Transverse colon (tissue), 4 donors: ENCODE measurements at places on chromosomes 7 and 10. TPM values are rescaled to one million over a fixed set of nuclear protein-coding genes. Genes with fewer than 3 reads are reported as not detected.

The RABGEF1 gene
- total RNA-seq = 31.8 TPM

The FRMD4A gene
- total RNA-seq = 4.0 TPM

The SLC16A12 gene
- not detected for total RNA-seq

The GPR15LG gene
- 197 TPM for total RNA-seq

The GDF2 gene
- not detected for total RNA-seq

The SPOCK2 gene
- 6.0 TPM for total RNA-seq

The NPFFR1 gene
- not detected for total RNA-seq

The NXPH1 gene
- not detected for total RNA-seq

DNA sequence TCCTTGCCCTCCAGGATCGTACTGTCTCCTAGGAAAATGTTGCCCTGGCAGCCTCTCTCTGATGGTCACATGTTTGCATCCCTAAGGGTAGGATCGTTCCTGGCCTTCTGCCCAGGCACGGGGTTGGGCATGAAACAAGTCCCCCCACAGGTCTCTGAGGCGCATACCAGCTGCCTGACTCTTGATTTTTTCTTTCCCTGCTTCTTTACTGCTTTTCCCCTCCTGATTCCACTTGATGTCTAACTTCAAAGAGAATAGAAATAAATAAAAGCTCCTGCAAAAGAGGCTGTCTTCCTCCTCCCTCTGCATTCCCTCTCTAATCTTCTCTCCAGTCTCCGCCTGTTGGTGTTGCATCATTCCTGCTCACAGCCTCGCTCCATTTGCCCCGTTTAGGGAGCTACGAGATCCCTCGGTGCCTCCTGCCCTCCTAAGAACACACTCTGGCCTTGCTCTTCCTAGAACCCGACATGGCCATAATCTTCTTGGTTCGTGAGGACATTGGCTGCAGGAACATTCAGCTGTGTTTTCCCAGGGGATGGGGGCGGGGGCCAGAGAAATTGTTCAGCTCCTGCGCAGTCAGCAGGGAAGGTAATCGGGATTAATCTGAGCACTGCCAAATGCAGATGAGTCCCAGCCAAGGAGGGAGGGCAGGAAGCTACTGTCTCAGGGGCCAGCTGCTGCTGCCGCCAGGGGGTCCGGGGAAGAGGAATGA lies 26.0 kb downstream of the LEP start:
- peak; percentile 43 for DNase-seq

DNA sequence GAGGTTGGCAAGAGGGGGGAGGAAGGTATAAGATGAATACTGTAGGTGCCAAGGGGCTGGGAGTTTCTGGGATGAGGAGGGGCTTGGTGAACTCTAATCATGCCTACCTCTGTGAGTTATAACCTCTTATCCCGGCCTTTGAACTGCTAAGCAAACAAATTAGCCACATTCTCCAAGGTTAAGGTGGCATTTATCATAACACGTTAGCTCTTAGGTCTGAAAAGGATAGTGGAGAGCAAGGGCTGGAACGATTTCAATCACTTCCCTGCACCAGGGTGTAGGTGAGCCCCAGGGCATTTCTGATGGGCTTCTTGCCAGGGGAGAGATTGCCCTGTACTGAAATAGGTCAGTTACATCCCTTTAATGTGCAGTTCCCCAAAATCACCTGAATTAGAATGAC lies 28.6 kb upstream of the DMBT1 start:
- peak; percentile 55 for DNase-seq

DNA sequence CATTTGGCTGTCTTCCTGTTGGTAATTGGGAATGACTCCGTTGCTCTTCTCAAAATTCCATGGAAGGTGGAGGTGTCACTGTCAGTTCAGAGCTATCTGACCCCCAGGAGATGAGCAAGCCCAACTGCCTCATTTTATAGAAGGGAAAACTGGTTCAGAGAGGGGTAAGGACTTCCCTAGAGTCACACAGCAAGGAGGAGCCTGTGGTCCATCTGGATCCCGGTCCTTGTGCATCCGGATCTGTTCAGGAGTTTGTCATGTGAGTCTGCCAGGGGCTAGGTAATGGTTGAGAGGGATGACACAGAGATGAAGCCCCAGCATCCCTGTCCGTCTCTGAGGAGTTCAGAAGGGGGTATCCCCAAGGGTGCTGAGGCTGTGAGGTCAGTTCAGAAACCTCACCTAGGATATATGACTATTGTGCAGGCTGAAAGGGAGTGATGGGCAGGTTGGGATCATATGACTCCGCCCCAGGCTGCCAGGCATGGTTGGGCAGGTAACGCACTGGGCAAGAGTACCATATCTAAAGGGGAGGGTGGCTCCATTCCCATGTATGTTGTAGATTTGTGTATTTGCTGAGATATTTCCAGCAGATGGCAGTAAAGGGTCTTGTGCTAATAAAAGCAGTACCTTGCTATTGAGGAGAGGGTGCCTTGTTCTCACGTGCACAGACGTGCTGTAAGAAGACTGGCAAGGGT lies 16.0 kb upstream of the SLC29A3 start:
- no peak for DNase-seq

DNA sequence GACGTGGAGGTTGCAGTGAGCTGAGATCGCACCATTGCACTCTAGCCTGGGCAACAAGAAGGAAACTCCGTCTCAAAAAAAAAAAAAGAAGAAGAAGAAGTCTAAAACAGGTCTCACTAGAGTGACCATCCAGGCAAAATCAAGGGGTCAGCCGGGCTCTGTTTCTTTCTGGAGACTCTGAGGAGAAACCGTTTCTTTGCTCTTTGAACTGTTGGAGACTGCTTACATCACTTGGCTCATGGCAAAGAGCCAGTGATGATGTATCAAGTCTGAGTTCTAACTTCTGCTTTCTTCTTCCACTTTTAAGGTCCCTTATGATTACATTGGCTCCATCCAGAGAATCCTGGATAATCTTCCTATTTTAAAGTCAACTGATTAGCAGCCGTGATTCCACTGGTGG lies 306.8 kb downstream of the WDR11 start:
- peak; percentile 56 for DNase-seq

DNA sequence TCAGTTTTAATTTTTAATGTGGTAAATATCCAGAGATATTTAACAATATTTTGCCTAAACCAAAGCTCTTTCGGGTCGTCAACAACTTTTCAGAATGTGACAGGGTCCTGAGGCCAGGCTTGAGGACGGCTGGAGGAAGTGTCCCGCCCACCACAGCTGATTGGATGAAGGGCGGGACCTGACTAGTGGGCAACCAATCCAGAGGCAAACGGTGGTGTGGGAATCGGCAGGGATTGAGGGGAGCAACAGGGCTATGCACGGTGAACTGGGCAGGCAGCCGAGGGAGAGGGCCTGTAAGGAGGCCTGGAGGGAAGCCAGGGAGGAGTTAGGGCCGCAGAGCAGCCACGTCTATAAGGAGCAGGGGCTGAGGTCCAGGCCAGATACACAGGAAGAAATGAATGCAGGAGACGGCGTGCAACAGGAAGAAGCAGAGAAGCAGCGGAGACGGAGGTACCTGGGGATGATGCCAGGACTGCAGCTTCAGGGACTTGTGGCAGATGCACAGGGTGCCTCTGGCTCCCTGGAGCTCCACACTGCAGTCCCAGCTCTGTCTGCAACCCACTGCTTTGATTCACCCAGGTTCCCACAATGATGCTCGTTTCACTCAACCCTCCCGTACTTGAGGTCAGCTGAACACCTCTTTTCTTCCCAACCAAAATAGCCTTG lies 46.1 kb upstream of the ZMIZ1 start:
- DNase-seq = peak; percentile 28

- no peak for DNase-seq
Measured at GRCh38 chr7:95520136-95520535, 34.4 kb downstream of the ASB4 start.

- no peak for DNase-seq
Measured at GRCh38 chr7:37690206-37690605, 6.6 kb downstream of the GPR141 start.

DNA sequence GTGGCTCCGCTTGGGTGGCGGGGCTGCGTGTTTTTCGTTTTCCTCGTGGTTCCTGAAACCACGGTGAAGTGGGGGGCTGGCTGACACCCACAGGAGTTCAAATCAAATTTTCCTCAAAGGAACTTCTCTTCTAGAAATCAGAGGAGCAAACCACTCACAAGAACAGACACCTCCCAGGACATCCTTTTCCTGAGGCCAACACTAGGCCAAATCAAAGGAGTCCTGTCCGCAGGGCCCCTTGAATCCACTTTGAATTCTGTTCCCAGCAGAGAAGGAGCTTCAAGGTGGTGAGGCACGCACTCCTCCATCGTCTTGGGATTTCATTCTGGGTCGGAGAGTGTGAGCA lies 29.9 kb upstream of the ZNF273 start:
- DNase-seq = no peak

GRCh38 chr7:121302214-121302745 lies 26.5 kb upstream of the WNT16 start:
- no peak for DNase-seq

GRCh38 chr7:43851805-43852204 lies 17.5 kb downstream of the MRPS24 start:
- no peak for DNase-seq

GRCh38 chr7:130907439-130907838 lies 173.4 kb upstream of the KLF14 start:
- no peak for DNase-seq

DNA sequence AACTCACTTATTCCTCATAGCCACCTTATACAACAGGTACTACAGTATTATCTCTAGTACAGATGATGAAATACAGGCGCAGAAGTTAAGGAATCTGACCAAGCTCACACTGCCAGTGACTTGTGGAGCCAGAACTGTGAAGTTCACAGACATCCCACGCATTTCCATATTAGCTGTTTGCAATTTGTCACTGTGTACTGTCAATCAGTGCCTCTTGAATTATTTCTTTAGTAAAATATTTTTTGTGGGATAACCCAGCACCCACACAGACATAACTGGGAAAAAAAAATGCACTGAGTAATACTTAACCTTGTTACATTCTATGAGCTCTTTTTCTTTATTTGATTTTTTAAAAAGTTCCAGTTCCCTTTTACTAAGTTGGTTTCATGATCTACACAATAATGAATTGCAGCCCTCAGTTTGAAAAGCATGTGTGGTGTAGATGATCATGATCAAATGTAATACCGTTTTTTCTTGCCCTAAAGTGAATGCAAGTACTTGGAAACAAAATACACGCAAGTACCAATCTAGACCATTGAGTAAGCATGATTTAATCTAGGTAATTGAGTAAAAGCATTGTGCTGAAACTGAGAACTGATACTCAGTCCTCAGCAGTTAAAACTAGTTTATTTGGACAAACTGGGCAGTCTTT lies 14.1 kb downstream of the CUL1 start:
- no peak for DNase-seq

DNA sequence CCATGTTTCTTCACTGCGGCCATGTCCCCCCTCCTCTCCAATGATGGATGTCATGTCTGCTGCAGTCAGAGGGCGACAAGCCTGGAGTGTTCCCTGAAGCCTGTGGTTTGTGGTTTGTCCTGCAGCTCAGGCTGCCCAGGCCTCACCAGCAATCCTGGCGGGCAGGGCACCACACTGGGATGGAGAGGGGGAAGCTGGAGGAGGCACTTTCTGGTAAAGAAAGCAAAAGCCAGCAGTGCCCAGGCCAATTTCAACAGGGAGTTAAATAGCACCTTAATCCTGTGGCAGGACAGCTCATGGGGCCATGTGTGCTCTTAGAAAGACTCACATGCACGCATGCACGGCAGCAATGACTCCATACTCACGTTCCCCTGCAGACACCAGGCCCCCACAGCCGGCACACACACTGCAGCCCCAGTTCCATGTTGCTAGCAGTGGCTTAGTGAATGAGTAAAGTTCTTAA lies 158.3 kb downstream of the EGFR start:
- DNase-seq = no peak

- no peak for DNase-seq
Measured at GRCh38 chr10:15518250-15518649, 147.2 kb upstream of the FAM171A1 start.

- DNase-seq = no peak
Measured at GRCh38 chr7:78041423-78041822, 242.8 kb downstream of the PHTF2 start.

- no peak for DNase-seq
Measured at GRCh38 chr7:94030634-94031033, 26.5 kb upstream of the BET1 start.

DNA sequence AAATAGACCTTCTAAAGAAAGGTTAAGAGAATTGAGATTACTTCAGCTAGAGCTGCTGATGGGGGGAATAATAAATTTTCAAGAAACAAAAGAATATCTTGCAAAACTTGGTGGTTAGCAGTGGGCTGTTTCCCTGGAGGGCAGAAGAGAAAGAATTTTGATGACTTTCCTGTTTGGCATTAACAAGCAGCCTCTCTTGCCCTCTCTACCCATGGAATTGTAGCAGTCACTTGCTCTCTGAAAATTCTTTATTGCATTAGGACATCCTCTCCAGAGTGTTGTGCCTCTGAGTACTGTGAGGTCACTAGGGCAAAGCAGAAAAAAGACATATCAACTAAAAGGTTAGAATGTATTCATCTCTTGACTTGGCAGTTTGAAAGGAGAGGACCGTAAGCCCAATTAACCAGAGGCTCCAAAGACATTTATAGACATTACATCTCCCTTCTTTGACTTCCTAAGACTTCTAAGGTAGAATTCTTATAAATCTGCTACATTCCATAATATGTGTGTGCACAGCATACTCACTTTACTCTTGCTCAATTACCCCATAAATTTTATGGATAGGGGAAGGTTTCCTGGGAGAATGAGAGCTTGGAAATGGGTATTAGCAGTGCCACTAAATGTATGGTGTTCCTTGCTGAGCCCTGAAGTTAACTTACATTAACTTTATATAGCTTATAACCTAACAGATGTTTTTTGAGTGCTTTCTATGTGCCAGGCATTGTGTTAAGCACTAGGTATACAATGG lies 215.3 kb downstream of the KIF20B start:
- DNase-seq = no peak

DNA sequence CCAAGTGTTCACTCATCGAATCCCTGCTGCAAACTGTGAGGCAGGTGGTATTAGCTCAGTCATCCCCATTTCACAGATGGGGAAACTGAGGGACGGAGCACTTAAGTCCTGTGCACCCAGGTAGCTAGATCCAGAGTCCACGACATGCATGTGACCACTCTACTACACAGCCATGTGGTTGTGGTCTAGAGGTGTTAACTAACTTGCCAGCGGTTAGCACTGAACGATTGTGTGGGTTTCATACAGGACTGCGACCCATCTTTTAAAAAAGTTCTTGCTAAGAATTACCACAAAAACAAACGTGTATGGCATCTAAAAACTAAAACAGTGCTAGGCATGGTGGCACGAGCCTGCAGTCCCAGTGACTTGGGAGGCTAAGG lies 16.1 kb upstream of the ABCC2 start:
- DNase-seq = no peak

GRCh38 chr7:17774716-17775288 lies 165.5 kb downstream of the SNX13 start:
- no peak for DNase-seq
